ENCODE measurements at places on chromosomes 13 and 19. TPM values are rescaled to one million over a fixed set of nuclear protein-coding genes. Genes with fewer than 3 reads are reported as not detected.

The CACNG6 gene
- not detected for total RNA-seq

The INAFM1 gene
- 8.2 TPM for total RNA-seq

The VAV1 gene
- 59.7 TPM for total RNA-seq

The ZNF20 gene
- 2.7 TPM for total RNA-seq

The SIGLEC7 gene
- not detected for total RNA-seq

The LILRB5 gene
- not detected for total RNA-seq

The VSTM1 gene
- not detected for total RNA-seq

The TEX101 gene
- total RNA-seq = not detected

The CATSPERD gene
- total RNA-seq = not detected

The SIGLEC5 gene
- total RNA-seq = not detected

The ZNF555 gene
- total RNA-seq = 2.1 TPM

The ZNF135 gene
- 0.71 TPM for total RNA-seq

The ZNF829 gene
- total RNA-seq = 5.2 TPM

The MYO16 gene
- not detected for total RNA-seq

The JUNB gene
- total RNA-seq = 262 TPM

The ACER1 gene
- total RNA-seq = not detected

The CACNG7 gene
- not detected for total RNA-seq

The NBEA gene
- 0.15 TPM for total RNA-seq

The TTYH1 gene
- total RNA-seq = 0.21 TPM

The ICAM5 gene
- 3.8 TPM for total RNA-seq

The SLC7A9 gene
- total RNA-seq = not detected

The TEAD2 gene
- total RNA-seq = not detected

The ZNF784 gene
- total RNA-seq = 3.0 TPM

The PSG11 gene
- not detected for total RNA-seq

The NDUFA7 gene
- total RNA-seq = 81.3 TPM

The ZNF302 gene
- 12.1 TPM for total RNA-seq

The NALCN gene
- not detected for total RNA-seq

The NEK5 gene
- not detected for total RNA-seq

The ZNF296 gene
- 8.1 TPM for total RNA-seq

The SHC2 gene
- total RNA-seq = not detected

The ZNF763 gene
- total RNA-seq = 1.0 TPM

The CTXN1 gene
- 0.91 TPM for total RNA-seq

The GAPDHS gene
- not detected for total RNA-seq

The IPO5 gene
- total RNA-seq = 258 TPM

The FFAR2 gene
- not detected for total RNA-seq

The B3GNT3 gene
- not detected for total RNA-seq

The TMPRSS9 gene
- total RNA-seq = not detected

The TLE6 gene
- 1.3 TPM for total RNA-seq

The CLDND2 gene
- 22.3 TPM for total RNA-seq

All from activated CD8-positive, alpha-beta memory T cell treated with anti-CD3 and anti-CD28 coated beads for 36 hours (primary cell).